Activated effector memory CD4-positive, alpha-beta T cell treated with Interleukin-2 at 50 U/mL for 16 hours (primary cell): ENCODE measurements at places on chromosomes 16 and 17.

DNA sequence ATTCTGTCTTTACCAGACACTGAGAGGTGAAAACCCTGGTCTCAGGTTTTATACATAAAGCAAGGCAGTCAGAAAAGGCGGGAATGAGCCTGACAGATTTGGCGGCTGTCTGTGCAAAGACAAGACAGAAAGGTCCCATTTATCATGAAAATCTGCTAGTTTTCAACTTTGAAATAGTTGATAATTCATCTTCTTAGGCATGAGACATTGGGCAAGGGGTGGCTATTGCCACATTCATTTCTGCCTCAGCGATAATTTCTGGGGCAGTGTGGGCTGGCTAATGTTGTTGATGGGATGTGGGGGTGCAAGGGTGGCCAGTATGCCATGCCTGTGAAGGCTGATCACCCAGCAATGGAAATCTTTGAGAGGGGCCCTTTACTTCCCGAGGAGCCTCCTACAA is 173.8 kb upstream of the RPH3AL start:
- no peak for DNase-seq

- DNase-seq, result no peak
Observed at GRCh38 chr17:21082001-21082436, 39.2 kb upstream of the USP22 start.

GRCh38 chr17:80152081-80152702 is 5.3 kb upstream of the EIF4A3 start:
- no peak for DNase-seq

- DNase-seq, result no peak
Observed at GRCh38 chr17:59842901-59843652, 49.7 kb downstream of the TUBD1 start.

DNA sequence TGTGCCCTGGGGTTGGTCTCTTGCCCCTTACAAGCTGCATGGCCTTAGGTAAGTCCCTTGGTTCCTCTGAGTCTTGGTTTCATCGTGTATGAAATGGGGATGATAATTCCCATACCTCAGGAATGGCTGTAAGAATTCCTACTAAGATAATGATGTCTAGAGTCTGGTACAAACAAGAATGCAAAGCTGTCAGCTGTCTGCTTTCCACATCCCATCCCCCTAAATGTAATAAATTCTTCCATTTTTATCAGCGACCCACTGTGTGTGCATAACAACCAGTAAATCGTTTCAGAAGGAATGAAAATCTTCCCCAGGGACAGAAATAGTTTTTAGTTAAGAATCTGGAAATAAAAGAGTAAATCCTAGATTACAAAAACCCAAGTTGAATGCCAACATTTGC is 95.4 kb downstream of the CPPED1 start:
- no peak for DNase-seq

- DNase-seq, result no peak
Observed at GRCh38 chr17:20035501-20035900, 26.3 kb downstream of the SPECC1 start.
